Central memory CD4-positive, alpha-beta T cell (primary cell): ENCODE measurements at places on chromosomes 5 and 9.
A peak's percentile ranks its signal among the peaks of the same experiment; 100 is the strongest.

- no peak for DNase-seq
Measured at GRCh38 chr9:135850737-135851136, 56.6 kb downstream of the CAMSAP1 start.

GRCh38 chr5:99368726-99369125 lies 439.9 kb upstream of the CHD1 start:
- no peak for DNase-seq

DNA sequence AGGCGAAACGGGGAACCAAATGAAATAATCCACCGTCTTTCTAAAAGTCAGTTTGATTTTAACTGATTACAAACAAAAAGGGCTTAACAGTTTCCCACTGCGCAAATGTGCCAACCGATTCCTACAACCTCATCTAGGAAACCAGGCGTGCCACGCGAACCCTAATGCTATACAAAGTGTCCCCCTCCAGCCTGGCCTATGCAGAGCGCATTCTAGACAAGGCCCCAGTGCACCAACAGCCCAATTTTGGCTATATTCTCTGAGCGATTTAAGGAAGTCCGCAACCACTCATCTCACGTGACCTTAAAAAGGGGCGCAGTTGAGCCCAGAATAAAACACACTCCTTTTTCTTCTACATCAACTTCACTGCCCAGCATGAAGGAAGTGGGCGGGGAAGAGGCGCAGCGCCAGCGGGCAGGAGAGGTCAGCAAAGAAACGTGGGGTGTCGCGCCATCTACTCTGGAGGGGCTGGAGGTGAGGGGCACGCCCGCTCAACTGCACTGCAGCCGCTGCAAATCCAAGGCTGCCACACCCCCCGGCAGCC lies 779 bp downstream of the FAM13B start:
- peak; percentile 56 for DNase-seq

DNA sequence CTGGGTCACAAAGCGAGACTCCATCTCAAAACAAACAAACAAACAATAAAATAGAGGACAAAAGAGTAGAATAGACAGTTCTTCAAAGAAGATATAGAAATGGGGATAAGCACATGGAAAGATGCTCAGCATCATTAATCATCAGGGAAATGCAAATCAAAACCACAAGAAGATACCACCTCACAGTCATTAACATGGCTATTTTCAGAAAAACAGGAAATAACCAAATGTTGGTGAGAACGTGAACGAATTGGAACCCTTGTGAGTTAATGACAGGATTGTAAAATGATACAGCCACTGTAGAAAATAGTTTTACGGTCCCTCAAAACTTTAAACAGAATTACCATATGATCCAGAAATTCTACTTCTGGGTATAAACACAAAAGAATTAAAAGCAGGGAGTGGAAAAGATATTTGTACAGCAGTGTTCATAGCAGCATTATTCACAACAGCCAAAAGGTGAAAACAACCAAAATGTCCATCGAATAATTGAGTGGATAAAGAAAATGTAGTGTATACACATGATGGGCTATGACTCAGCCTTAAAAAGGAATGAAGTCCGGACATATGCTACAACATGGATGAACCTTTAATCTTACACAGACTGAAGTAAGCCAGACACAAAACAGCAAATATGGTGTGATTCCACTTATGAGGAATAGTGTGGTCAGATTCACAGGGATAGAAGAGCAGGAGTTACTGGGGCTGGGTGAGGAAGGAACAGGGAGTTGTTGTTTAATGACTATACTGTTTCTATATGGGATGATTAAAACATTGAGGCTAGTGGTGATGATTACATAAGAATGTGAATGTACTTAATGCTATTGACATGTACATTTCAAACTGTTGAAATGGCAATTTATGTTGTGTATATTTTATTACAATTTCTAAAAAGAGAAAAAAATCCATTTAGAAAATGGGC lies 19.7 kb downstream of the OR2V2 start:
- DNase-seq, result no peak

- no peak for DNase-seq
Measured at GRCh38 chr9:32422237-32422806, 37.9 kb downstream of the ACO1 start.

- DNase-seq, result no peak
Measured at GRCh38 chr9:129259375-129259774, 81.3 kb upstream of the IER5L start.

DNA sequence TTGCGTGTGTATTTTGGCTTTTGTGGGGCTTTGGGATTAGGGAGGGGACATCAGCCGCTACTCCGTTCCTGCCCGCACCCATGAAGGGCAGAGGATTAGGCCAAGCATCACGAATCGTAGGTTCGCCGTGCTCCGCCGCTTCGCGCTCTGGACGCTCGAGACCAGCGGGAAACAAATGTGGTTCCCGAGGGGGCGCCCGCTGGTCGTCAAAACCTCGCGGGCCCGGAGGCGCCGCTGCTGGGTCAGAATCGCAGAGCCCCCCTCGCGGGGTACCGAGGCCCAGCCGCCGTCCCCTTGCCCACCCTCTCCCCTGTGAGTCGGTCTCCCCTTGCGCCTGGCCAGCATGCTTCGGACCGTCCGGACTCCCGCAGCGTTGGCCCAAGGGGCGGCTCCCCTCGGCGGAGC lies 2.3 kb upstream of the PAX5 start:
- no peak for DNase-seq

DNA sequence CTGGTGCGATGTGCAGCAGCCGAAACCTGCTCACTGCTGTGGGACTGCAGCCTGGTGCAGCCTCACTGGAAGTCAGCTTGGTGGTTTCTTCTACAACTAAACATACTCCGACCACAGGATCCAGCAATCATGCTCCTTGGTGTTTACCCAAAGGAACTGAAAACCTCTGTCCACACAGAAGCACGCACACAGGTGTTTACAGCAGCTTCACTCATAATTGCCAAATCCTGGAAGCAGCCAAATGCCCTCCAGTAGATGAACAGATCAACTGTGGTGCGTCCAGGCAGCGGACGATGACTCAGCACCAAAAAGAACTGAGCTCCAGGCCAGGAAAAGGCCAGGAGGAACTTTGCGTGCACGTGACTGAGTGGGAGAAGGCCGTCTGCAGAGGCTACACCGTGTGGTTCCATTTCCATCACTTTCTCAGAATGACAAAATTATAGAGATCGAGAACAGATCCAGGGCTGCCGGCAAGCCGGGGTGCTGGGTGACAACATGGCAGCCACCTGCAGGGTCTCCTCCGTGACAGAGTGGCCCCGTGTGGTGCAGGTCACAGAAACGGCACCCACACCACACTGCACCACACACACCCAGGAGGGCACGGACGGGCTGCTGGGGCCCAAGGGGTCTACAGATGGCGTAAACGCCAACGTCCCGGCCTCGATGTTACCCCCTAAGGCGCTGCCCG lies 23.1 kb upstream of the NSMF start:
- no peak for DNase-seq

DNA sequence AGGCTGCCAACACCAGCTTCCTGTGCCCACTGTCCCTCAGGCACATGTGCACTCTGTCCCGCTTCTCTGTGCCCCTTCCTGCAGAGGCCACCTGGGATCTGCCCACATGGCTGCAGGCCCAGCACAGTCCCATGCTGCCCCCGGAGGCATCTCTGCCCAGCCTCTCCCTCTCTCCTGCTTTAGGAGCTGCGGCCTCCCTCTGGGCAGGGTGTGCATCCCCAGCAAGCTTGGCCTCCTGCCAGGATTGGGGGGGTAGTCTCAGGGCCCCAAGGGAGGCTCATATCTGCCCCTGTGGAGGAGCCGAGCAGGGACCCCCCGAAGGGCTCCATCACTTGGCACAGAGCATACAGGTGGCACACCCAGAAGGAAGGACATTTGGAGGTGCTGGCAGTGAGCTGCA lies 24.8 kb downstream of the FLT4 start:
- DNase-seq, result no peak

GRCh38 chr5:10311595-10312425 lies 4.1 kb upstream of the CMBL start:
- DNase-seq, result no peak

DNA sequence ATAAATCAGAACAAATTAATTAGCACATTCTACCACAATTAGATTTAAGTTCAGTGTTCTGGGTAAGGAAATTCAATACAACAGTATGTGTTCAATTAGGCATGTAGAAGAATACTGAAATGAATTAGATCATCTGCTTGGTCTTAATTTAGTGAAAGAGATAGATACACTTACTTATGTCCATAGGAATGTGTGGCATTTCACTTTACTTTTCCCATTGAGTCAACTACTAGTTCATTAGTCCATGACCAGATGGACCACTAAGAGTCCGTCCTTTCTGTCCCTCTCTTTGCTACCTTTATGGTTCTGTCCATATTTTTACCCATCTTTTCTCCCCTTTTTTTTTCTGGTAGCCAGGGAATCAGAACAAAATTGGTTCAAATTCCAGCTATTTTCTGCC lies 276.9 kb downstream of the OSTF1 start:
- DNase-seq, result no peak

DNA sequence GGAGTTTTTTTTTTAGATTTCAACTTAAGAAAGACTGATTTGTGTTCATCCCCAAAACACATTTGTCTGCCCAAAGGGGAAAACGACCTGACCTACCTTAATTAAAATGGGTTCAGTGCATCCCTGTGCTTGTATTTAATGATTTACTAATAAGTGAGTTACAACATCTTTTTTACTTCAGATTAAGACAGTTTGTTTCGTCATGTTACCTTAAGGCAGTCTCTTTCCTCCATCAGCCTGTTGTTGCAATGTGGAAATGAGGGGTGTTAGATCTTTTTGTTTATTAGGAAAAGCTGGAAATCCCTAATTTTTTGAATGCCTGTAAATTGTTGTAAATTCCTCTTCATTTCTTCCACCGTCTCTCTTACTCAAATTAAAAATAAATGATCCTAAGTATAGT lies 177.5 kb downstream of the GDNF start:
- DNase-seq, result no peak

DNA sequence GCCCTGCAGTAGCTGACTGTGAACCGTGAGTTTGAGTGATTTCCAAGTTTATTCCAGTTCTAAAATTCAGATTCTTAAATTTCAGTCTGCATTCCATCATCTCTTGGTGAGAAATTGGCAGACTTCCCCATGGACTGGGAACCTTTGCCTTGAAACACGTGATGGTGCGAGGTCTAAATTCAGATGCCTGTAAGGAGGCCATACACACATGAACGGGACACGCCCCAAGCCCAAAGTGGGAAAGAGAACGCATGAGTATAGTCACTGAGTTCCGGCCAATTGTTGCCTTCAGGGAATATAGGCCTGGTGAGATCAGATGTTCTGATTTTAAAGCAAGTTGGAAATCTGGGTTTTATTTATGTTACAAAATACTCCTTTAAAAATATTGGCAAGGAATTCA lies 1084.4 kb upstream of the WWC1 start:
- no peak for DNase-seq

DNA sequence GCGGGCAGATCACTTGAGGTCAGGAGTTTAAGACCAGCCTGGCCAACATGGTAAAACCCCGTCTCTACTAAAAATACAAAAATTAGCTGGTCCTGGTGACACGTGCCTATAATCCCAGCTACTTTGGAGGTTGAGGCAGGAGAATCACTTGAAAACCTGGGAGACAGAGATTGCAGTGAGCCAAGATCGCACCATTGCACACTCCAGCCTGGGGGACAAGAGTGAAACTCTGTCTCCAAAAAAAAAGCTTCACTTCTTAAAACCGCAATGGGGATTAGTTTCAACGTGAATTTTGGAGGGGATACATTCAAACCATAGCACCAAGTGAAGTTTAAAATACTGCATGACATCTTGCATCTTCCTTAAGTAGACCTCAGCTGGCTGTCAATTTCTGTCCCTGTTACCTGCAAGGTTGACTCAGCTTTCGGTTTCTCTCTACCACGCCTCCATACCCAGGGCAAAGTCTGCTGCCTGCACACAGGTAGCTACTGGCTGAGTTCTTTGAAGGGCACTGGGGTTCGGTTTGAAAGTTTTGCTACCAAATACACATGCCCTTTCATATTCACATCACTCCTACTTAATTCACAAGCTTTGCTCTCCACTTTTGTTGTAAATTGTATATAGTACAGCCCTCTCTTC lies 69.3 kb downstream of the KIAA1958 start:
- DNase-seq, result no peak

- DNase-seq, result no peak
Measured at GRCh38 chr9:130262061-130262745, 3.4 kb upstream of the HMCN2 start.

- no peak for DNase-seq
Measured at GRCh38 chr5:141934099-141934844, 10.6 kb downstream of the DELE1 start.

DNA sequence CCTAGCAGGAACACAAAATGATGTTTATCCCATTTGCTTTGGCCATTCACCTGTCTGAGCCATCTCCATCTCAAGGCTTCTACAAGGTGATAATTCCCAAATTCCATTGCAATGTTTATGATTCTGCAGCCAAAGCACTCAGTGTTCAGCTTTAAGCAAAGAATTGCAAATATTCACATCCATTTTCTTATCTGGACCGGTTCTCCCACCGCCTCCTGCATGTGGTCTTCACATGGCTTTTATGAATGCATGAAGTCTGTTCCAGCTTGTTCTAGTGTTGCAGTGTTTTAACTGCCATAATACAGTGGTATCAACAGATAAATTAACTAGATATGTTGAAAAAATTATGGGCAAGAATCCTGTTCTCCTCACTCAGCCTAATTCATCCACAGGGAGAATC lies 443.0 kb upstream of the KLF4 start:
- no peak for DNase-seq

- DNase-seq, result no peak
Measured at GRCh38 chr9:116555556-116556155, 131.4 kb upstream of the TRIM32 start.

GRCh38 chr5:86570427-86571083 lies 47.2 kb upstream of the COX7C start:
- DNase-seq, result no peak

GRCh38 chr5:4017076-4017803 lies 421.6 kb downstream of the IRX1 start:
- DNase-seq, result no peak

DNA sequence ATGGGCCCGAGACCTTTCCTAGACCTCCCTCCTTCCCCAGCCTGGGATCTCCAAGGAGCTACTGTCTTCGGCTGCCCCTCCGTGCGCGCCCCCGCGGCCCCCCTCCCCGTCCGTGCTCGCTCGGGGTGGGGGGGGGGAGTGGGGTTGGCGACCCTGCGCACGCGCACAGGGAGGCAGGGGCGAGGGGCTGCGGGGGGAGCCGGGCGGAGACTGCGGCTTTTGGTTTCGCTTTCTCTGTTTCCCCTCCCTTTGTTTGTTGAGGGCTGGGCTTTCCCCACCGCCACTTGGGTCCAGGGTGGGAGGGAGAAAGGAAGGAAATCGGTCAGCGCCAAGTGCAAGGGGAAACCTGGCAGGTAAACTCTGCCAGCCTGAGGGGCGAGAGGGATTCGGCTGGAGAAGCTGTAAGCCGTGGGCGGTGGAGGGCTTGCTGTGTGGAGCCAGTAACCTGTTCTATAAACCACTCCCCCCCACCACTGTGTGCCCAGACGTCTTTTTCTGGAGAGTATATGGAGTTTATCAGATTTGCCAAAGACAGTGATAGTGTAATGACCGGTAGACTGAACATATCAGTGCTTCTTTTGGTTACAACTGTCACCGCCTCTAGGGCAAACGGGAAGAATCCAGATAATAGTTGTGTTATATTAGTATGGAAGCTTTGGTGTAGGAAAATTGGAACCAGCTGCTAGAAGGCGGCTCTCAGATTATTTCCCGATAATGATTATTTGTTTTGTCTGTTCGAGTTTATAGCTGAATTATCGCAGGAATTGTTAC lies 684 bp downstream of the DNAJA1 start:
- peak; percentile 83 for DNase-seq

GRCh38 chr5:94359880-94360279 lies 258.5 kb downstream of the KIAA0825 start:
- no peak for DNase-seq
